ENCODE measurements at places on chromosomes 5 and 9. TPM values are rescaled to one million over a fixed set of nuclear protein-coding genes. Genes with fewer than 3 reads are reported as not detected.
A peak's percentile ranks its signal among the peaks of the same experiment; 100 is the strongest.

DNA sequence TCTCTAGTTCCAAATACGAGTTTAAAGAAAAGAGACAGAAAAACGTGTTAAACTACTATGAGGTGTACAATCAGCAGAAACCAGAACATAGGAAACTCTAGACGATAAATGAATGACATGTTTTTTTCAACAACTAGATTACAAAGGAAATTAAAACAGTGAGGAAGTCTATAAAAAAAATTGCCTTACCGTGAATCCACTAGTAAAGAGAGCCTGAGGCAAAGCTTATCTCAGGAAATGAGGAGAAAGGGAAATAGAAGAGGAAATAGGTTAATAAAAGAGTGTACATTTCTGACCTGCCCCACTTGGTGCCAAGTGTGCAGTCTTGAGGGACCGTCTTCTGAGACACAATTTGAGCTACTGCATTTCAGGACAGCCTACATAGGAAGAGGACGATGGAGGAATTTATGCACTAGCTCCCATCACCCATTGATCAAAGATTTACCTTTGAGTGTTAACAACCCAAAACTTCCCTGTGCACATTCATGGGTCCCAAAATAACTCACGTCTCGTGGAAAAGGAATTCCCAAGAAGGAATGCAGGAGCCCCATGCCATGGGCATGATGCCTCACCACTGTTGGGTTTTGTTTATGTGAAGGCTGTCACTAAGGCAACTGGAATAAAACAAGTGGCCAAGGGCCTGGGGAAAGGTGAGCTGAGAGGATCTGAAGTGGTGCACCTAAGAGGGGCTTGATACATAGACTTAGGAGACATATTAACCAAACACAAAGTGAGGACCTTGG is 53.6 kb upstream of the SLC1A3 start:
- no peaks in the 10 kb centered on the region for H3K27me3 ChIP-seq
- DNase-seq: no peak
- no peaks in the 10 kb centered on the region for H3K4me1 ChIP-seq
- no peaks in the 10 kb centered on the region for H3K36me3 ChIP-seq
- H3K27ac ChIP-seq: no peak overlapping the region

DNA sequence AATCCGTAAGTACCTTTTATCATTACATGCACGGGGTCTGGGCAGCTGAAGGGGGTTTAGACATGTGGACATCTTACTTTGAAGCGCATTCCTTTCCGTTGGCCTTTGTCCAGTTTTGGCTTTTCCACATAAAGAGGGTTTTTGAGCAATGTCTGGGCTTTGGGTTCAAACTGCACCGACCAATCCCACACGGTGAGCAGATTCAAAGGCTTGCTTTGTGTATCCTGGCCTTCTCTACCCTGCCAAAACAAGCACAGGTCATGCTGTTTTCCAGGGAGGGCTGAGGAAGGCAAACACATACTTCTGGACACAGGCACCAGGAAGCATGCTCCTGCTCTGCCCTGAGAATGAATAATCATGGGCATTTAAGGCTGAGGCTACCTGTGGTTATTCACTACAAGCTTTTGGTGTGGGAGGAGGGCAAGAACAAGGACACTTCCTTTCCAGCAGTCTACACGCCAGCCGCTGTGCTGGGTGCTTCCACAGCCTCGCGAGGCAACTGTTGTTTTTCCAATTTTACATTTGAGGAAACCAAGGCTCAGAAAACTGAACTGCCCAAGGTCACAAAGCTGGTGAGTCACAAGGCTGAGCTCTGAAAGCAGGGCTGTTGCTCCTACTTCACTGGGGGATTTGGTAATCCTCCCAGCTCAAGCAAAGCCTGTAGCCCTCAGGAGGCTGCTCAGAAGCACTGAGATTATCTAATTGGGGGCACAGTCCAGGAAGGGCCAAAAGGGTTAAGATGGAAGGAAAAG is 59.8 kb upstream of the GOLPH3 start:
- peaks cover 39% of the 10 kb centered on the region for H3K36me3 ChIP-seq
- H3K4me1 ChIP-seq: peaks cover 23% of the 10 kb centered on the region
- H3K27me3 ChIP-seq: no peaks in the 10 kb centered on the region
- H3K27ac ChIP-seq: no peak overlapping the region
- no peak for DNase-seq

GRCh38 chr9:79259858-79260257 is 311.9 kb upstream of the TLE4 start:
- H3K4me3 ChIP-seq: no peak overlapping the region
- H3K36me3 ChIP-seq: no peaks in the 10 kb centered on the region
- H3K27ac ChIP-seq: no peak overlapping the region
- peaks cover 11% of the 10 kb centered on the region for H3K4me1 ChIP-seq

GRCh38 chr5:90000351-90000750 is 409.2 kb downstream of the CETN3 start:
- H3K27me3 ChIP-seq: no peaks in the 10 kb centered on the region
- no peak overlapping the region for H3K4me3 ChIP-seq
- no peak for DNase-seq
- H3K4me1 ChIP-seq: no peaks in the 10 kb centered on the region

GFI1B gene
- total RNA-seq: 0.13 TPM

PTGER4 gene
- 7.6 TPM for total RNA-seq

GRCh38 chr9:85425153-85425611 is 316.6 kb downstream of the AGTPBP1 start:
- H3K27me3 ChIP-seq: peaks cover 2% of the 10 kb centered on the region
- peaks cover 12% of the 10 kb centered on the region for H3K4me1 ChIP-seq
- H3K27ac ChIP-seq: no peak overlapping the region
- peak; percentile 57 for DNase-seq
- no peak overlapping the region for H3K4me3 ChIP-seq

DNA sequence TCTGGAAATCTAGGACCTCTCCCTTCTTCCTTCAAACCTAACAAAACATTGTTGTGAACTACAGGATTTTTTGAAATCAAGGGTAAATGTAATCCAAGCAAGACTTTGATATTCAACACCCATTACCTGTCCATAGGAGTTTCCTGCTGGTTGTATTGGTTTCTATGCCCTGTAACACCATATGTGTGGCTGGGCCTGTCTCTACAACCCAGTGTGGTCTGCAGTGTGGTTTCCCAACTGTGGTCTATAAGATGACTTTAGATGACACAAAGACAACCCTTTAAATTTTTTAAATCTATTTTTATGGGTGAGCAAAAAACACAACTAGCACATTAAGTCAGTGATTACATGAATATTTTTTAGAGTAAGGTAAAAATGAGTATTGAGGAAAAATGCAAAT is 93.1 kb downstream of the SMIM15 start:
- no peaks in the 10 kb centered on the region for H3K36me3 ChIP-seq
- H3K4me1 ChIP-seq: no peaks in the 10 kb centered on the region
- no peak overlapping the region for H3K27ac ChIP-seq

DNA sequence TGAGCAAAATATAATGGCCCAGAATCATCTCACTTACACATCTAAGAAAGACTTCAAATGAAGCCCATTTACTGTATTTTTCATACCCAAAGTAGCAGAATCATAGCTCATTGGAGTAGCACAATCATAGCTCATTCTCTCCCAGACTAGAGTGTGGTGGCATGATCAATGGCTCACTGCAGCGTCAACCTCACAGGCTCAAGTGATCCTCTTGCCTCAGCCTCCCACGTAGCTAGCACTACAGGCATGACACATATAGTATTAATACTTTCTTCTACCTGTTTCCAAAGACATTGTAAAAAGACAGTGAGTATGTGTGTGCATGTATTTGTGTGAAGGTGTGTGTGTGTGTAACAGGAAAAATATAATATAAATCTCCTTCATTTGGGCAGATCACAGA is 1247.9 kb upstream of the ACO1 start:
- no peaks in the 10 kb centered on the region for H3K36me3 ChIP-seq
- H3K4me1 ChIP-seq: no peaks in the 10 kb centered on the region
- DNase-seq: no peak
- H3K27ac ChIP-seq: no peak overlapping the region
- no peaks in the 10 kb centered on the region for H3K27me3 ChIP-seq

ZNF367 gene
- 5.8 TPM for total RNA-seq

GRCh38 chr9:20844916-20845315 is 160.9 kb downstream of the FOCAD start:
- H3K4me1 ChIP-seq: no peaks in the 10 kb centered on the region
- DNase-seq: no peak
- no peak overlapping the region for H3K4me3 ChIP-seq
- no peaks in the 10 kb centered on the region for H3K27me3 ChIP-seq
- no peaks in the 10 kb centered on the region for H3K36me3 ChIP-seq

SPINK7 gene
- total RNA-seq: not detected

GRCh38 chr5:73909474-73909873 is 283.5 kb downstream of the ARHGEF28 start:
- no peak for DNase-seq
- no peak overlapping the region for H3K27ac ChIP-seq
- H3K4me1 ChIP-seq: peaks cover 8% of the 10 kb centered on the region

- H3K4me1 ChIP-seq: no peaks in the 10 kb centered on the region
- peak; percentile 0 for DNase-seq
- no peaks in the 10 kb centered on the region for H3K36me3 ChIP-seq
- no peak overlapping the region for H3K4me3 ChIP-seq
- no peak overlapping the region for H3K27ac ChIP-seq
- H3K27me3 ChIP-seq: no peaks in the 10 kb centered on the region
Measured at GRCh38 chr9:61671276-61671973, 481.6 kb downstream of the SPATA31A7 start.

GRCh38 chr5:125497651-125498050 is 751.2 kb upstream of the ZNF608 start:
- H3K4me3 ChIP-seq: no peak overlapping the region
- DNase-seq: peak; percentile 26
- no peak overlapping the region for H3K27ac ChIP-seq
- peaks cover 3% of the 10 kb centered on the region for H3K4me1 ChIP-seq
- H3K27me3 ChIP-seq: no peaks in the 10 kb centered on the region
- H3K36me3 ChIP-seq: no peaks in the 10 kb centered on the region

DNA sequence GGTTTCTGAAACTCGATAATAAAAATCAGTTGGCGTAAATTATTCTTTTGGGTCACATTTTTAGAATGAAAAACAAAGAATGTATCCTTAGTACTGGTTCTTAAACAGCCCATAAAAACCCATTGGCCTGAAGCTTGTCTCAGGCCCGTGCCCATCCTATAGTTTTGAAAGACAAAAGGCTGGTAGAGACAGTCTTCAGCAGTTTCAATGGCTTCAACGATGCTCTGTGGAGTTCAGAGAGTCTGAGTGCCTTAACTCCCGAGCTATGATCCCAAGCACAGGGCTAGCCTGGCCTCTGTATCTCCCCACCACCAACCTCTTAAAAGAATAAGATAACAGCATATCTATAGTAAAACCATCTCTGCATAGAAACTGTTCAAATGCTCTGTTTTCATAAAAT is 595.0 kb downstream of the CDH12 start:
- no peak for DNase-seq
- no peak overlapping the region for H3K27ac ChIP-seq
- H3K27me3 ChIP-seq: no peaks in the 10 kb centered on the region
- H3K4me3 ChIP-seq: no peak overlapping the region

GRCh38 chr9:101398930-101399642 is 435 bp downstream of the ZNF189 start:
- peak; percentile 46 for DNase-seq
- H3K4me1 ChIP-seq: peaks cover 17% of the 10 kb centered on the region
- H3K27ac ChIP-seq: peak overlapping the region; percentile 89
- no peaks in the 10 kb centered on the region for H3K27me3 ChIP-seq
- H3K4me3 ChIP-seq: peak overlapping the region; percentile 91
- H3K36me3 ChIP-seq: peaks cover 34% of the 10 kb centered on the region

- peaks cover 4% of the 10 kb centered on the region for H3K27me3 ChIP-seq
- H3K4me3 ChIP-seq: no peak overlapping the region
- no peak for DNase-seq
- no peaks in the 10 kb centered on the region for H3K4me1 ChIP-seq
- H3K27ac ChIP-seq: no peak overlapping the region
Measured at GRCh38 chr5:159324102-159324755, 6.1 kb downstream of the IL12B start.

- peaks cover 42% of the 10 kb centered on the region for H3K4me1 ChIP-seq
- peak overlapping the region; percentile 81 for H3K27ac ChIP-seq
- H3K4me3 ChIP-seq: no peak overlapping the region
- peaks cover 57% of the 10 kb centered on the region for H3K36me3 ChIP-seq
- no peaks in the 10 kb centered on the region for H3K27me3 ChIP-seq
Measured at GRCh38 chr9:130858739-130859705, 24.0 kb downstream of the ABL1 start.

Data from muscle of leg (tissue), 16 donors.